ENCODE measurements at places on chromosomes 1 and 21.

DNA sequence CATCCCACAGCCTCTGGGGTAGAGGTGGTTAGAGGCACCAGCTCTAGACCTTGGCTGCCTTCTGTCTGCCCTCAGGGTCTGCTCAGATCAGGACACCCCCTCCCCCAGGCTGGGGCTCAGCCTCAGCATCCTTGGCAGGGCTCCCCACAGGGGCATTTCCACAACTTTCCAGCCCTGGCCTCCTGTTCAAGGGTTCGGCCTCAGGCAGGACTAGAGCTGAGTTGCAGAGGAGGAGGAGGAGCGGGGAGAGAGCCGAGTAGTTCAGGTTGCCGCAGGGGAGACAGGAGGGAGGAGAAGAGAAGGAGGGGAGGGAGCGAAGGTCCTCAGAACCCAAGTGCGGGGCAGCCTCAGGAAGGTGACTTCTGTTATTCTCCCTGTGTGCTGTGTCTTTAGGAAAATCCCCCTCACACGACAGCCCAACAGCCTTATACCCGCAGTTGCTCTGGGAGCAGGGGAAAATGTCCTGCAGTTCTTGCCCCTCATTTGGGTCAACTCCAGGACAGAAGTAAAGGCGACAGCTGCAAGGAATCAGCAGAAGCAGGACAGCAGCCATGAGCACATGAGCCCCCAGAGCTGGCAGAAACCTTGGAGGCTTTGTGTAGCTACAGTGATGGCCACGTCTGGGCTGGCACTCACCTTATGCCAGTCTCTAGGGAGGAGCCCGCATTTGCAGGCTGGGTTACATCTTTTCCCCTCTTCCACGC lies 46.5 kb upstream of the TENT5B start:
- no peak for DNase-seq

DNA sequence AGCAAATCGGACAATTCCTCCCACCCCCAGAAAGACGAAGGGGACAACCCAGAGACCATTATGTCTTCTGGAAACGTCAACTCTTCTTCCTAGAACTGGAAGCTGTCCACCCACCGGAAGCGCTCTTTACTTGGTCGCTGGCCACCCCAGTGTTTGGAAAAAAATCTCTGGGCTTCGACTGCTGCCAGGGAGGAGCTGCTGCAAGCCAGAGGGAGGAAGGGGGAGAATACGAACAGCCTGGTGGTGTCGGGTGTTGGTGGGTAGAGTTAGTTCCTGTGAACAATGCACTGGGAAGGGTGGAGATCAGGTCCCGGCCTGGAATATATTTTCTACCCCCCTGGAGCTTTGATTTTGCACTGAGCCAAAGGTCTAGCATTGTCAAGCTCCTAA lies 3.2 kb downstream of the S1PR1 start:
- DNase-seq = no peak

DNA sequence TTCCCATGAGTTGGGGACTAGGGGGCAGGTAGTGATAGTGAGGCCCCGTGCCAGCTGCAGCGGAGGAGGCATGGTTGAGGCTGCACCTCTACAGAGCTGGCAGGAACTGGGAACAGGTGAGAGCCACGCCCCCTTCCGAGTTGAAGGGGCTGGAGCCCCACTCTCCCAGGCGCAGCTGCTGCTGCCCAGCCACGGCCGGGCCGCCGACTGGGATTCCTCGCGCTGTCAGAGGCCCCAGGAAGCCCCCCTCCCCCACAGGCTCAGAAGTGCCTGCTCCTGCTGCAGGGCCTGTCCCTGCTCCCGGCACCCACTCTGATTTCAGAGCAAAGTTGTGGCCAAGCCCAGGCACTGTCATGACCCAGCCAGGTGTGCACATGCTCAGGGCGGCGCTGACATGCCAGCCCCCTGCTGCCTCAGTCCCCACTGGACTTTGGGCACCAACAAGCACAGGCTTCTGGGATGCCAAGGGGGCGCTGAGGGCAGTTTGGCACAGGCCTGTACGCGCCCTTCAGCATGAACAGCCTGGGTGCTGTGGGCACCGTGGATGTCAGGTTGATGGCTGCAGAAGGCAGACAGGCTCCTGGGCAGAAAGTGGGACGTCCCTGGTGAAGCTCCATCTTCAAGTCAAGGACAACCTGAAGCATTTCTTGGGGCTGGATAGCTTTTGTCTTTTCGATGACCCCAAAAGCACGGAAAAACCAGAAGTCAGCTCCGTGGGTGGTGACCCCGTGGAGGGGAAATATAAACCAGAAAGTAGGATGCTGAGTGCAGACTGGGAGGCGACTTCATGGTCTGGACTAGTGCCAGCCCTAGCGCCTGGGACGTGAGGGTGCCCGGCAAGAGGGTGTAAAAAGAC lies 121.5 kb downstream of the SIM2 start:
- DNase-seq = no peak

- no peak for DNase-seq
Observed at GRCh38 chr1:97820470-97821188, 100.2 kb downstream of the DPYD start.

DNA sequence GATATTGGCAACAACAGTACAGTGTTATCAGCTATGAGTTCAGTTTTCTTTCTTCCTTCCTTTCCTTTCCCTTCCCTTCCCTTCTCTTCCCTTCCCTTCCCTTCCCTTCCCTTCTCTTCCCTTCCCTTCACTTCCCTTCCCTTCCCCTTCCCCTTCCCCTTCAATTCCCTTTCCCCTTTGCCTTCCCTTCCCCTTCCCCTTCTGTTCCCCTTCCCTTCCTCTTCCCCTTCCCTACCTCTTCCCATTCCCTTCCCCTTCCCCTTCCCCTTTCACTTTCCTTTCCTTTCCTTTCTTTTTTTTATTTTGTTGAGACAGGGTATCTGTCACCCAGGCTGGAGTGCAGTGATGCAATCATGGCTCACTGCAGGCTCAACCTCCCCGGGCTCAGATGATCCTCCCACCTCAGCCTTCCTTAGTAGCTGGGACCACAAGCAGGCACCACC lies 72.3 kb upstream of the CAPZB start:
- no peak for DNase-seq

DNA sequence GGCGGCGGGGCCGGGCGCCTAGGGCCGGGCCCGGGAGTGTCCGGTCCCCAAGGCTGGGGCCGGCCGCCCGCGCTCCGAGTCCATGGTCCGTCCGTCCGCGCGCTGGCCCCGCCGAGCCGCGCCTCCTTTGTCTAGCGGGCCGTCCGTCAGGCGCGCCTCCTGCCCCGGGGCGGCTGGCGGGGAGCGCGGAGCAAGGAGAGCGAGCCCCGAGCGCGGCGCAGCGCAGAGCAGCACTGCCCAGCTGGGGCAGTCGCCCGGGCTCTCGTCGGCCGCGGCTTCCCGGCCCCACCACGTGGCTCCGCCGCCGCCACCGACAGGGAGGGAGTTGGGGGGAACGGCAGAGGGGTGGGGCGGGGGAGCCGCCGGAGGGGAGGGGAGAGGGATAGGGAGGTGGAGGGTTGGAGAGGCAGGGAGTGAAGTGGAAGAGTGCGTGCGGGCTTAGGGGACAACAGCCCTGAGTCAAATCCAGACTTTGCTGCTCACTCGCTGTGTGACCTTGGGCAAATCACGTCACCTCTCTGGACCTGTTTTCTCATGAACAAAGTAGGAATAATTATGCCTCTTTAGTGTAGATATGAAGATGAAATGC lies at the start of gene NKAIN1:
Gene NKAIN1, minus strand, starts transcription at position 235 of the 589 bp plus-strand sequence. CDS start 340 bp downstream, outside the sequence.
- DNase-seq = no peak

DNA sequence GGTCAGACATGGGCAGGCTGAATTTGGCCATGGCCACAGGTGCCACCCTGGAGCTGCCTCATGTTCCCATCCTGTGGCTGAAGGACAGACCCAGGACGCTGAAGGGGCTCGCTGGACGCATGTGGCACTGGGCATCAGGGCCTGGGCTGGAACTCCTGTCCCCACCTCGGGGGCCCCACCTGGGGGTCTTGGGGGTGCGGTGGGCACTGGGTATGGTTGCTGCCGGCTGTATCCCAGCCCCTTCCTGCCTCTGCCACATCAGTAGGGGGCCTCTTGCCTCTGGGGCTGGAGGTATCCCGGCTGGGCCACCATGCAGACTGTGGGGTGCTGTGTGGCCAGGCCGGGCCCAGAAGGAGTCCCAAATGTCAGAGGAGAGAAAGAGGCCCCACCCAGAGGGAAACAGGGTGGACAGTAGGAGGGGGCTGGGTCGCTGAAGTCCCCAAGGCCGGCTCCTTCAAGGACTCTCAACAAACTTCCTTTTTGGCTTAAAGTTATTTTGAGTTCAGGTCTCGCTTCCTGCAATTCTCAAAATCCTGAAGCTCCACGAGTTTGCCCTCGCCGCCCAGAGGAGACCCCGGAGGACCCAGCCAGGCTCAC lies 78.7 kb downstream of the SIK1 start:
- DNase-seq = no peak

DNA sequence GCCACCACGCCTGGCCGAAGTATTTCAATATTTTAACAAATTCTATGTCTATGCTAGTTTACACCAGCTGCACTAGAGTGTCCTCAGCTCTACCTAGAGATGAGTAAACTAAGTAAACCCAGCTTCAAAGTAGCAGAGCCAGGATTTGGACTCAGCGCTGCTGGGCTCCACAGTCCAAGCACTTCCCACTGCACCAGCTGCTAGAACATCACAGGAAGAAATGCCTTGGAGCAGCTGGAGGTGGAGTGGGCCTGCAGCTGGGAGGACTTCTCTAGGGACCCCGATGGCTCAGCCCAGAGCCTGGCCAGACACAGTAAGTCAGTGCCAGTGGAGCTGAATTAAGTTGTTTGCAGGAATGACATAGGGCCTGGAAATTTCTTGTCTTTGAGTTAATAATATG lies 10.2 kb upstream of the SMIM12 start:
- no peak for DNase-seq

GRCh38 chr1:115679141-115679611 lies 37.4 kb downstream of the VANGL1 start:
- no peak for DNase-seq

DNA sequence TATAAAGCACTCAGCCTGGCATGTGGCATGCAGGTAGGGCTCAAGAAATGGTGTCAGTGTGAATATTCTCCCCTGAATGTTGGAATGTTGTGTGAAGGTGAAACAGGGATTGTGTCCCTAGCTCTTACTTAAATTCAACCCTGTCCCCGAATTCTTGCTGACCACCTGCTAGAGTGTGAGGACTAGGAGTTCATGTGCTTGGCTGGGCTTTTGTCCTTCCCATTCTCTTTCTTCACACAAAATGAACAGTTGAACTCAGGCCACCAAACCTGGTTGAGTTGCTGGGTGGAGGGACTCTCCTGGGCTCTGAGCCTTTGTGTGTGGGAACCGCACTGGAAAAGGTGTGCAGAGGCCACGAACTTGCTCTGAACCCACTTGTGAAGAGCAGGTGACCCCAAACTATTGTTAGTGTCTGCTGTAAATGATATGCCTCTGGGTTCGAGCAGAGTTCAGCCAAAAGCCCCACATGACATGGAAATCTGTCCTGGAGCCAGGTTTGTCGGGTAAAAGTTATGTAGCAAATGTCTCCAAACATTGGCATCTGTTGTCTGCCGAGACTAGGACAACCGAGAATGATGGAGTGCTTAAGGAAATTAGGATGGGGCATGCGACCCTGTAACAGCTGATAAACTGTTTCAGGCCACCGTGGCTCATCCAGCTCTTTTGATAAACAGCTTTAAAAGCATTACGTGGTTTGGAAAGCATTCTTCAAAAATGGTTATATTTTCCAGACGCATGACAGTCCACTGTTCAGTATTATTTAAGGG lies 144.2 kb downstream of the DHRS3 start:
- DNase-seq = no peak

- peak; percentile 11 for DNase-seq
Observed at GRCh38 chr1:85884372-85885035, 176.3 kb upstream of the ZNHIT6 start.

DNA sequence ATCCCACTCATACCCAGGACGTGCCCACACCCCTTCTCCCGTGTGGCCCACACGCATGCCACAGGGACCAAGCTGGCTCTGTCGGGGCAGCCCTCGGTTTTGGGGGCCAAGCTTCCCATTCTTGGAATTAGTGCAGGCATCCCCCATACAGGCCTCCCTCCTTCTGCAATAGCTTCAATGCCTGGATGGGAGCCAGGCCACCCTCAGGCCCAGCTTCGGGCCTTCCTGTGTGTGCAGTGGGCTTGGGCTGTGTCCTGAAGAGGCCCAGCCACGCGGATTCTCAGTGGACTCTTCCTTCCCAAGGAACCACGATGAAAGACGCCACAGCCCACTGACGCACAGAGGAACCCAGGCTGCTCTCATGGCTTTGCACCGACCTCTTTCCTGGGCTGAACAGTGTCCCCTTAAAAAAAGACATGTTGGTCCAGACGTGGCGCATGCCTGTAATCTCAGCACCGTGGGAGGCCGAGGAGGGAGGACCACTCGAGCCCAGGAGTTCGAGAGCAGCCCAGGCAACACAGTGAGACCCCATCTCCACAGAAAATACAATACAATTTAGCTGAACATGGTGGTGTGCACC lies 3.4 kb downstream of the KRTAP10-11 start:
- no peak for DNase-seq

GRCh38 chr1:235863699-235864093 lies 3.0 kb downstream of the LYST start:
- DNase-seq = no peak

DNA sequence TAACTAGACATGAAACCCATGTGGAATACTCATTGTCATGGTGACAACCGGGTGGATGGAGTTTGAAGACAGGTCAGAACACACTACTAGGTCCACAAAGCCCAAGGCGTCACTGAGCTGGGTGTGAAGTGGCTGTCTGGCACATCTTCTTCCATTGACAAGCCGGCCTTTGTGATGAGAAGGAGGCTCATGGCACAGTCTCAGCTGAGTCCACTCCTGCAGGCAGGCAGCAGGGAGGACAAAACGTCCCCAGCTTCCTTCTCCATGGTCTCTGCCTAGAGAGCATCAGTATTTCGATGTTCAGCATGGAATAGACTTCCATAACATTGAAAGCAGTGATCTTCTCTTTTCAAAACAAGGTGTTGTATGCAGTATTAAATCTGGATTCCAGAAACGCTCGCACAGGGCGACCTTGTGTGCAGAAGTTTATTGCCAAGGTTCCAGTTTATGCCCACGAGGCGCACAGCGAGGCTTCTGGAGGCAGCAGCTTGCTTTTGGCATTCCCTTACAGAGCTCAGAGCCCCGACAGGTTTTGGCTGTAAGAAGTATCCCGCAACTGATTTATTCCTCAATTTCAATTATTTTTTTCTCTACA lies 104.2 kb downstream of the SIM2 start:
- no peak for DNase-seq

GRCh38 chr1:205947024-205947423 lies 3.8 kb upstream of the SLC26A9 start:
- no peak for DNase-seq
